T-cell (primary cell): ENCODE measurements at places on chromosomes 2 and 18.

- no peak for DNase-seq
Observed at GRCh38 chr2:3326871-3327270, 50.7 kb downstream of the EIPR1 start.

DNA sequence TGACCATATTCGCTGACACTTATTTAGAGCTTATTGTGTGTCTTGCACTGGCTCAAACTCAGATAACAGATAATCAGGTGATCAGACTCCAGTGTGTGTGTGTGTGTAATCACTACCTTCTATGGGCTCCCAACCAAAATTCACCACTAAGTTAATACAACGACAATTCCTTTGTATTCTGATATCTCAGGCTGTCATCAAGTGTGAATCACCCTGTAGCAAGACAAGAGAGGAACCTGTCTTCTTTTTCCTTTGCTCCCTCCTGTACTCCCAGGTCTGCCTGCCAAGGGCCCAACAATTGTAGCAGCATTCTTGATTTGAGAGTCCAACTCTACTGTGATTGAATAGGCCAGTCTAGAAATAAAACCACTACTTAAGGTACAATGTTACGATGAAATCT, 25.8 kb downstream of the ITGB6 start:
- DNase-seq, result no peak

DNA sequence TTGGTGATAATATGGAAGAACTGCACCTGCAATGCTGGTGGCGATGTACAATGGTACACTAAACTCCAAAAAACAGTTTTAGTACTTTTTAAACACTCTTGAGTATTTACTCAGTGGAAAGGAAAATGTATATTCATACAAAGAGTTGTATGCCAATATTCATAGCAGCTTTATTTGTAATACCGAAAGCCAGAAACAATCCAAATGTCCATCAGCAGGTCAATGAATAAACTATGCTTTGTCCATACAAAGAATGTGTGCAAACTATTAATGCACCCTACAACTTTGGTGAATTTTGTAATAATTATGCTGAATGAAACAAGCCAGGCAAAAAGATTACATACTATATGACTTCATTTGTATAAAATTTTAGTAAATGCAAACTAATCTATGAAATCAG, 396.3 kb downstream of the GALNT13 start:
- no peak for DNase-seq

DNA sequence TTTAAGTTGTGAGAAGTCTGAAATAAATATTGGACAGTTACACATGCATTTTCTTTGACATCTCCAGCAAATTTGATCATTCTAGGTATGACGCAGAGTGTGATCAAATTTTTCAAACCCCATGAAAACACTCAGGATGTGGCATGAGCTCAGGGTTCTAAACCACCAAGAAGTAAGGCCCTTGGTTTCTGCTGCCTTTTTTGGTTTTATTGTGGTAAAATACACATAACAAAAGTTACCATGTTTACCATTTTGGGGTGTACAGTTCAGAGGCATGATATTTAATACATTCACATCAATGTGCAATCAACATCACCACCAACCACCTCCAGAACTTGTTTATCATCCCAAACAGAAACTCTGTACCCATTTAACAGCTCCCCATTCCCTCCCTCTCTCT, 64.3 kb upstream of the TTN start:
- DNase-seq, result no peak

DNA sequence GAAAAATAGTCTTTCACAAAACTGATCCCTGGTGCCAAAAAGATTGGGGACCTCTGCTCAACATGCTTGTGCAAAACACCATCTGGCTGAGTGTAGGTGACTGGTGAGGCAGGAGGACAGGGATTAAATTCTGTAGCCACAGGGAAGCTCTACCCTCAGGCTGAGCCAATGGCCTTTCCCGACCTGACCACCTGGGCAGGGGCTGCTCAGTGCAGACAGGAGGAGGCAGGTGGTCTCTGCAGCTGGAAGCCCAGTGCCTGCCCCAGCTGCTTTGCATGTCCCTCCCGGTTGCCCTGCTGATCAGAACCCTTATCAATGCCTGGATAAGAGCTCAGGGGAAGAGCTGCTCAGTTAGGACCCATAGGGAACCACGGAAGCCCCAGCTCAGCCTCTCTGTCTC, 235.3 kb downstream of the ANKRD36 start:
- DNase-seq, result no peak

DNA sequence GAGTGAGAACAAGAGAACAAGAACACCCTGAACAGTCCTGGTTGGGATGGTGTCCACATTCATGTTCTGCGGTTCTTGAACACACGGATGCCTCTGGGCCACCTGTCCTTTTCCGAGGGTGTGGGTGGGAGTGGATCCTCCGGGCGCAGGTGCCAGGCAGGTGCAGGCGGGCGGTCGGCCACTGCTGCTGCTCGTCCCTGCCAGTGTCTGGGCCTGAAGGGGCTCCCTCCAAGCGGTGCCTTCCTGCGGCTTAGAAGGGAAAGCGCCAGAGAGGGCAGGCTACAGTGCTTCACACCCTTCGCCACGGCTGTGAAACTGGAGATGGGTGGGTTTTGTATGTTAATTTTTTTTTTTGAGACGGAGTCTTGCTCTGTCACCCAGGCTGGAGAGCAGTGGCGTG, 8.0 kb upstream of the D2HGDH start:
- no peak for DNase-seq

GRCh38 chr2:43328133-43328532, 101.7 kb upstream of the ZFP36L2 start:
- no peak for DNase-seq

- DNase-seq, result no peak
Observed at GRCh38 chr2:200523158-200523557, 2.8 kb upstream of the SGO2 start.

DNA sequence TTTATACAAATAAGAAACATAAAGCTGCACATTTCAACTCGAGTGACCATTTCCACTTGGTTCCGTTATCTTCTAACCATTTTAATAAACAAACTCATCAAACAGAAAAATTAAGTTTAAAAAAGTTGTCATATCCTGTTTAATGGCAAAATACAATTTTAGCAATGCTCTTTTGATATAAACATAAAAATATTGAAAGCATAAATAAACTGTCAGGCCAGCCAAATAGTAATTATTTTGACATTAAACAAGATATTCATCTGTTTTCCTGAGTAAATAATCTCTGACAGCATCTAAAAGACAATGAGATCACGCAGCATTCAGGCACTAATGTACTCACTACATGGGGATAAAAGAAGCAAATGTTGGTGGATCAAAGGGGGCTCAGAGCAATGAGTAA, 145.3 kb upstream of the ATP5MC3 start:
- no peak for DNase-seq

- DNase-seq, result no peak
Observed at GRCh38 chr18:54878159-54878622, 49.9 kb downstream of the RAB27B start.

- no peak for DNase-seq
Observed at GRCh38 chr18:9814431-9814830, 71.3 kb upstream of the TXNDC2 start.

DNA sequence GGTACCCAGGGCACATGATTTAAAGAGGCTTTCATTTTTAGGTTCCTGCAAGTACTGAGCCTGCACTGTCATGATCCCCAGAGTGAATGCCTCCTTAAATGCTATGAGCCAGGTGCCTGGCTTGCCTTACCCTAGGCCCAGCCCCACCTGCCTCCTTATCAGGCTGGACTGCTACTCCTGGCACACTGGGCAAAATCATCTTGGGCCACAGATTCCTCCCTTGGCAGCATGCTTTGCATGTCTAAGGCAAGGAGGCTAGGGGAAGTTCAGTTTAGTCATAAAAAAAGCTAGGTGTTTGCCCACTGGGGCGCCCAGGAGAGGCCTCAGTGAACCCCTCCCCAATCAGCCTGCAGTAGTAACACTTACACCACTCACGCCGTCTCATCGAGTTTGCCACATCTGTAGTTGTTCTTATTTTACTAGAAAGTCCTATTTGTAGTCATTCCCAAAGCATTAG, 45.1 kb downstream of the LBH start:
- no peak for DNase-seq

DNA sequence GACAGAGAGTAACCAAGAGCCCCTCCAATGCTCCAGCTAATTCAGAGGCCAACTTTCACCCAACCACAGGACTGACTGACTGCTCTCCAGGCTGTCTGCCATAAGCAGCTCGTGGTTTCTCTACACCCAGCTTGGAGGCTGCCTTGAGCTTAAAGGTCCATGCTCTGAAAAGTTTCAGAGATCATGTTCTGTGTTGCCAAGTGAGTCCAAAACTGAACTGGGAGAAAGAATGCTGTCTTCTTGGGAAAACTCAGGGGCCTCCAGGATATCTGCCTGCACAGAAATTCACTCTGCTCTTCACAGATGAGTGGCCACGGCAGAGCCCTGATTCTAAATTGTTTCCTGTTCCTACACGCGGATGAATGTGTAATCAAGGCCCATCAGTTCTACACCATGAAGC, 51.1 kb downstream of the LPIN2 start:
- no peak for DNase-seq

GRCh38 chr2:3741867-3742602, 38.7 kb downstream of the DCDC2C start:
- DNase-seq, result no peak

DNA sequence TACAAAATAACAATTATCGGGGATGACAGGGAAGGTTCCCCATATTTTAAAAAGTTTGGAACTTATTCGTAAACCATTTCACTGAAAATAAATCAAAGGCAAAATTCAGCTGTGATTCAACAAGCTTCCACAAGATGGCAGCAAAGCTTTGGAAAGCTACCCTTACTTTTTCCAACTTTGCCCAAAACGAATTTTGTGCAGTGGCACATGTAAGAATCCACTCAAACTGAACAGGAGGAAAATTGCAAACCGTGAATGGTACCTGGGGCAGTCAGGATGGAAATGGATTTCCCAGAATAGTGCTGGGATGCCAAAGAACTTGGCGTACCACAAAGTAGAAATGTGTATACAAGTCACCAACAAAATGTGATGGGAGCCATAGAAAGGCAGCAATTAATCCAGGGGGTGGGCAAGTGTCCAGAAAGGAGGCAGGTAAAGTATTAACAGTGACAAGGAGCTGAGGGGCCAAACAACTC, 10.7 kb downstream of the RPL31 start:
- no peak for DNase-seq

DNA sequence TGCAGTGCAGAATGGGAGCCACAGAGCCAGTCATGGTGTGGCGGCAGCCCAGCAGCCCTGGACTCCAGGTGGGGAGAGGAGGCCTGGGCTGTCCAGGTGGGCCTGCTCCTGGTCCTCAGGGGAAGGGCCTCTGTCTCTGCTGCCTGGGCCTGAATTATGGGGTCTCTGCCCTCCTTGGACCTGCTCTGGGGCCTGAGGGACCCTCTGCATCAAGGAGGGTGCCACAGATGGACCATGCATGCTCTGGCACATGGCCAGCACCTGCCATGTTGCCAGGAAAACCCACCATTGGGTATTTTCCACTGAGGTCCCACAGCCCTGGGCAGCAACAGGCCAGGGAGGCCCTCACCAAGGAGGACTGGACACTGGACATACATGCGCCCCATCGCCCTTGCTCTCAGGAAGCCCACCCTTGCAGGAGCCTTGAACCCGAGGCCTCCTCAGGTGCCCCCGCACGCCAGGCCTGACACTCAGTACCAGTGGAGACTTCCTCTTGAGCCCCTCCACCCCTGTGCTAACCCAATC, 107.1 kb downstream of the NDUFA10 start:
- no peak for DNase-seq

DNA sequence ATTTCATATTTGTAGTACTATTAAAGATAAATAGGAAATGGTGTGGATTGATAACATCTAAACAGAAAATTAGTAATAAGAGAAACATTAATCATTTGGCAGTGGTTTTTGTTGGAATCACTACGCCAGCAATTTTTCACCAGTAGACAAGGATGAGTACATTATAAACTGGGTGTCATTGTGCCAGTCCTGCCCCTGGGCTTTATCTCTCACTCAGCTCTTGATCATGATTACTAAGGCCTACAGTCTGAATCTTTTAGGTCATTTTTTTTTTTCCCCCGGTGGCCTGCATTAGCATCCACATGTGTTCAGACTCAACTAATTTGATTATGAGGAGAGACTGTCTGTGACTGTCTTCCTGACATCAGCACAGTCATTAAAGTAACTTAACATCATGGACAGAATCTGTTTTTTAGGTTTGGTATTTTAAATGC, 16.2 kb downstream of the GULP1 start:
- no peak for DNase-seq

GRCh38 chr18:8232791-8233190, 376.4 kb upstream of the RAB12 start:
- no peak for DNase-seq

DNA sequence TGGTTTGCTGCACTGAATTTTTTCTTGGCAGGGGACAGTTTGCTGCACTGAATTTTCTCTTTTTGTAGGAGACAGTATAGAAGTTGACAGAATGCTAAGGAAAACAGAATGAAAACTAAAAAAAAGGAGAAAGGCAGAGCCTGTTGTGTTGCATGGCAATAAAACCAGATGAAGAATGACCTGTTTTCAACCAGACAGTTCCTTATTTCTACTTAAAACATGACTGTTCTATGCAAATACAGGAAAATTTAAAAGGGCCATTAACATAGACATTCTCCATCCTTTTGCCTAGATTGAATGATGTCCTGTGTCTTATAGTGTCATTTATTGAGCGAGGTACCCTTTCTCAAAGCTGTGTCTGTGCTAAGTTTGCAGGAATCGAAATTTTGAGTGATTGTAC, 33.3 kb downstream of the ABI2 start:
- DNase-seq, result no peak

- DNase-seq, result no peak
Observed at GRCh38 chr2:20584399-20585358, 66.2 kb downstream of the HS1BP3 start.

- DNase-seq, result no peak
Observed at GRCh38 chr18:67919316-67919715, 402.8 kb upstream of the DSEL start.

DNA sequence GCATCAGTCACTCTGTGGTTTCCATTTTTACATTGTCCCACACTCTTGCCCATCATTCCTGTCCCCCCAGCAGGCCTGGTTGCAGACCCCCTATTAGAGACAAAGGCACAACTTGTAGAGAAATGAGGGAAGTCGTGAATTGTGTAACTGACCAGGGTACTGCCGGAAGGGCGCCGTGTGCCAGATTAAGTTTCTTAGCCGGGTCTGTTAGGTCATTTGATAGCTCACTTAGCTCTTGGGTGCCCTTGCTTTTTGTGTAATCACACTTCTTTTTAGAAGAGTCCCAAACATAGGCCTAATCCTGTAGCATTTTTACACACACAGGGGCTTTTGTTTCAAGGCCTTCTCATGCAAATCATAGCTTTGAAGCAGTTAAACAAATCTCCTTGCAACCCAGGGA, 87.2 kb downstream of the CTAGE1 start:
- no peak for DNase-seq

- no peak for DNase-seq
Observed at GRCh38 chr2:140128909-140129308, 1348.7 kb upstream of the NXPH2 start.
